Inflammatory macrophage treated with lipopolysaccharide for 4 hours (primary cell): ENCODE measurements at places on chromosomes 4 and X.

DNA sequence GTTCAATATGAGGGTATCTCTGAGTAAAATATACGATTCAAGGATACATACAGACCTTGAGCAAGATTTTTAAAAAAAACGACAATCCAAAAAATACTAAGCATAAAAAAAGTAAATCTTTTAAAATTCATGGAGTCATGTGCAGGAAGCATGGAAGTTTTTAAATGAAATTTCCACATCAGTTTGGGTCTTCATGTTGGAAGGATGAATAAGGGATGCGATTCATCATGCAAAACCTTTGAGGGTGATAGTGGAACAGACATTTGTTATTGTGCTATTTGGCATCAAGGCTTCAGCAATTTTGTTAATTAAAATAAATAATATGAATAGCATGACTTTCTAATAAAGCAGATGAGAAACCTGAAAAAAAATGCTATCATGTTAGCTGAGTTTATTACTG is 815.0 kb upstream of the PCDH10 start:
- DNase-seq, result no peak

- no peak for DNase-seq
These were observed 294.9 kb upstream of the TBX22 start for GRCh38 chrX:79719568-79720231.

DNA sequence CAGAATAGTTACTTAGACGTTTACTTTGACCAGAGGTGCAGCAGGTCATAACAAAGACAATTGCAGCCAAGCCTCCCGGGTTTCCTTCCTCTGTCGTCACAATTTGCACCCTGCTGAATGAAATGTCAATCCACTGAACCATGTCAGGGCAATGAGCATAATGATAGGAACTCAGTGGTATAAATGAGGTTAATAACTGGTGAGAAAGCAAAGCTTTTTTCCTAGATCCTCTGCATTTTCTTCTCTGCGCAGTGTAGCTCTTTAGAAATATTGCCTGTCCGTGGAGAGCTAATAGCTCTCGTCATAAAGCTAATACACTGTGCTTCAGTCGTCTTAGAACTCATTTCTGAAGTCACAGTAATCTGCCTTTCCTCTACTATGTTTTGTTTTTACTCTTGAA is 1960.1 kb upstream of the ADGRL3 start:
- DNase-seq, result no peak

- no peak for DNase-seq
These were observed at the start of gene NPY2R for GRCh38 chr4:155208258-155209054. Gene NPY2R (plus strand): TSS chr4:155208636. CDS start chr4:155213940, 5,304 bp downstream.

DNA sequence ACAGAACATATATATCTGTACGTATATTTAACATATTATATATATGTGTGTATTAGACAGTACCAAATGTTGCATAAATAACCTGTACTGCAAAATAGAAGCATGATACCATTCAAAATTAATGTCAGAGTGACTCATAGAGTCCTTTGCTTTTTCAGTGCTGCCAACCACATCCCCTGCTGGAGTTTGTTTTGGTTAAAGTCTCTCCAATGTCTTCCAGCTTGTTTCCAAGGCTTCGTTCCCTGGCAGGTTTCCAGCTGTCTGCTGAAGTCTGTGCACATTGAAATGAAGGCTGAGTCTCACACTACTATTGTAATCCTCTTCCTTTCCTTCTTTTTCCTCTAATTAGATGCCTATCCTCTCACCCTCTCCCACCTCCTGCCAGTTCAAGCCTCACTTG is 14.9 kb downstream of the NRK start:
- DNase-seq, result no peak

- DNase-seq, result no peak
These were observed 5.0 kb downstream of the ARMCX5 start for GRCh38 chrX:102604327-102604726.

- DNase-seq, result no peak
These were observed 104.4 kb downstream of the GPC3 start for GRCh38 chrX:133881007-133881406.

- DNase-seq, result no peak
These were observed 913 bp upstream of the PRDM8 start for GRCh38 chr4:80196259-80196921.

DNA sequence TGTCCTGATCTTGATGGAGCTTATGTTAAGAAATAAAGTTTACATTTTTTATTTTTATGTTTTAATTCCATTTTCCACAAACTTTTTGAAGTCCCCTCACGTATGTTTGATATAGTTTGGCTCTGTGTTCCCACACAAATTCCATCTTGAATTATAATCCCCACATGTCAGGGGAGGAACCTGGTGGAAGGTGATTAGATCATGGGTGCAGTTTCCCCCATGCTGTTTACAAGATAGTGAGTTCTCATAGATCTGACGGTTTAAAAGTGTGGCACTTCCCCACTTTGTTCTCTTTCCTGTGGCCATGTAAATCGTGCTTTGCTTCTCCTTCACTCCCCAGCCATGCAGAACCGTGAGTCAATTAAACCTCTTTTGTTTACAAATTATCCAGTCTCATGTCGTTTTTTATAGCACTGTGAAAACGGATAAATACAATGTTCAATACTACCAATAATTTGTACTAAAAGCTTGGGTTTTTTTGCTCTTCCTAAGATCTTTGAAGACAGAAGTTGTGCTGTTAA is 89.8 kb downstream of the PAPSS1 start:
- no peak for DNase-seq
